Foreskin fibroblast (primary cell): ENCODE measurements at places on chromosomes 4 and X.

DNA sequence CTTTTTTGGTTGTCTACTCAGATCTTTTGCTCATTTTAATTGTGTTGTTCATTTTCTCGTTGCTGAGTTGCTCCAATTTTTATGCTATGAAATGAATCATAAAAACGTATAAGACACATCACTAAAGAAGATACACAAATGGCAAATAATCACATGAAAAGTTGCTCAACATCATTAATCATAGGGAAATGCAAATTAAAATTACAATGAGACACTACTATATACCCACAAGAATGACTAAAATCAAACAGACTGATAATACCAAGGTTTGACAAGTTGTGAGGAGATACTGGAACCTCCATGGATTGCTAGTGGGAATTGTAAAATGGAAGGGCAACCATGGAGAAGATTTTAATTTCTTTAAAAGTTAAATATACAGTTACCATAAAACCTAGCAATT is 17.0 kb downstream of the GSTCD start:
- no peak for DNase-seq

DNA sequence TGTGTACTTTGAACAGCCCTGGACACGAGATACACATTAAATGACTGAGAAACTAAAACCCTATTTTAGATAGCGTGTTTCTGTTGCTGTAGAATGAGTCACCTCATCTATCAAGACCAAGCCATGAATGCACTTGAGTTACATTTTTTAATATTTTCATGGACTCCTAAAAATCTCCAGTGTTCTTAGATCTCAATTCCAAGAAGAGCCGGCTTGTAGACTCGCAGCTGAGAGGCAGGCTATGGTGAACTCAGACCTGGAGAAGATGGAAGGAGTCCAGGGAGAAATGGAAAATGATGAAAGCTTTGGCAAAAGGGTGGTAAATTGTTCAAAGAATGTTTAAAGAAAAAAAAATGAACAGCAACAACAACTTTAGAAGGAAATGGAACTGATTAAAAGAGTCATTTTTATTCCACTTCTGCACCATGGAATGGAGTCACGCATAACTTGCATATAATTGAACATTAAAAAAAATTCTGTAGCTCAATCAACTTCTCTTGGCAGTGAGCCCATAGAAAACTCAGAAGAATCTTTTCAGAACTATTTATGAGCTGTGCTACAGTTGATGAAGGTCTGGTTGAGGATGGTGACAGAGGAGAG is 129.8 kb downstream of the MXRA5 start:
- no peak for DNase-seq

DNA sequence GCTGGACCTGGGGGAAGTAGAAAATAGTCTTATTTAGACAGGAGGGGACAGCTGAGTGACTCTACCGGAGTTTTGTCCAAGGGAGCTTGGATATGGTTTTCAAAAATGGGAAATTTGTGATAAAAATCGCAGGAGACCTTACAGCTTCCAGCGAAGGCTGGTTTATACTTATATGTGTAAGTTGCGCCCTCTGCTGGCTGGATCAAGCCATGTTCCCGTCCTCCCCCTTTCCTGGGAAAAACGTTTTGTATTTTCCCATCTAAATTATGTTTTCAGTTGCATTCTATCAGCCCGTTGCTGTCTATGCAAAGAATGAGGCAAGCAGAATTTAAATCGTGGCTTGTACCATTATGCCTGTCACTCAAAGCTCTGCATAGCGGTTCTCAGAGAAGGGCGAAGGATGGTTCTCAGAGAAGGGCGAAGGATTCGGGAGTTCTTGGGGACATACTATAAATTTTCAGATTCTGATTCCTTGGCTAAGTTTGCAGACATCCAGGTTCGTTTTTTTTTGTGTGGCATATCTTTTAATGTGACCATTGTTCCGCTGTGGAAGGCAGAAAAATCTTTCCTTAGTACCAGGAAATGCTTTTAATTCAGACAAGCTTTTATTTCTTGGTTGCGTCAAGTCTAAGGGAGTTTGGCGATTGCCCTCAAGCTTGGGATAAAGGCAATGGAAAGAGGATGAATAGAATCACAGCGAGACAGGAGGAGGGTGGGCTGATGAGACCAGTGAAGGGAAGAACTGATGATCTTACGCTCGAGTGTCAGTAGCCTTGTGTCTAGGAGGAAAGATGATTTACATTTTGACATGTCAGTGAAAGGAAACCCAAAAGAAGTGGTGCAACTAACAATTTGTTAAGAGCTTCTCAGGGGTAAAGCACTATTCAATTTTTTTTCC is 128.5 kb upstream of the ARX start:
- peak; percentile 20 for DNase-seq

- DNase-seq = no peak
Measured at GRCh38 chr4:55458611-55459010, 62.9 kb downstream of the TMEM165 start.

- DNase-seq = no peak
Measured at GRCh38 chrX:153871946-153872878, 13.8 kb downstream of the L1CAM start.
